ENCODE measurements at places on chromosomes 5 and 9. TPM values are rescaled to one million over a fixed set of nuclear protein-coding genes. Genes with fewer than 3 reads are reported as not detected.

IFNB1 gene
- not detected for polyA plus RNA-seq

DNA sequence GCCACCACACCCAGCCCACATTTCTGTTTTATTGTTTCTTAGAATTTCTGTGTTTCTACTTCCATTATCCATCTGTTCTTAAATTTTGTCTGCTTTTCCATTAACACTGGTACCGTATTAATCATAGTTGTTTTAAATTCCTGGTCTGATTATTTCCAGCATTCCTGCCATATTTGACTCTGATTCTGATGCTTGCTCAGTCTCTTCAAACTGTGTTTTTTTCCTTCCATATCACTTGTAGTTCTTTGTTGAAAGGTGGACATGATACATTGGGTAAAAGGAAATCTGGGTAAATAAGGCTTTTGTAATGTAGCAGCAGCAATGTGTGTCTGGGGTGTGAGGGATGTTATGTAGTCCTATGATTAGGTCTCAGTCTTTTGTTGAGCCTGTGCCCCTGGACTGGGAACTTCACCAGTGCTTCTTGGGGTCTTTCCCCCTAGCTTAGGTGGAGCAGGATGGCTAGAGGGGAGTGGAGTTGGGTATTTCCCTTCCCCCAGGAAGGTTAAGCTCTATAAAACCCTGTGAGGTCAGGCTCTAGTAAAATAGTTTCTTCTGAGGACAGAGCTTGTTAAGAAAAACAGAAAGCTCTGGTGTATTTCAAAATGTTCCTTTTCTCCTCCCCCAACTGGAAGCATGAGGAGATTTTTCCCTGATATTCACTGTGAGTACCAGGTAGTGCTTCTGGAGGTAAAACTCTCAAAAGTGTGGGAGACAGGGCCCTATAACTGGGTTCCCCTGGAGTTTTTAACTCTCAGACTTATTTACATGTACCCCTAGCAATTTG lies 10.1 kb upstream of the TMOD1 start:
- no peak for DNase-seq

GRCh38 chr5:176187276-176188062 lies 50.8 kb upstream of the SIMC1 start:
- DNase-seq: no peak

ZFP2 gene
- 1.7 TPM for polyA plus RNA-seq

PCDHB14 gene
- 2.2 TPM for polyA plus RNA-seq

Measured in adrenal gland (tissue), 19 donors.